ENCODE measurements at places on chromosomes 3 and 15.
A peak's percentile ranks its signal among the peaks of the same experiment; 100 is the strongest.

DNA sequence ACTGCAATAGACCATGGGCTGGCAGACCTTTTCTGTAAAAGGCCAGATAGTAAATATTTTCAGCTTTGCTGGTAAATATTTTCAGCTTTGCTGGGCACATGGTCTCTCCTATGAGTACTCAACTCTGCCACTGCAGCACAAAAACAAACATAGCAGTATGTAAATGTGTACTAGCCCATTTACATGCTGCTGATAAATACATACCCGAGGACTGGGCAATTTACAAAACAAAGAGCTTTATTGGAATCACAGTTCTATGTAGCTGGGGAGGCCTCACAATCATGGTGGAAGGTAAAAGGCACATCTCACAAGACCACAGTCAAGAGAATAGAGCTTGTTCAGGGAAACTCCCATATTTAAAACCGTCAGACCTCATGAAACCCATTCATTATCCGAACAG, 793.0 kb downstream of the EDEM1 start:
- DNase-seq: no peak

GRCh38 chr15:48592933-48593332, 52.6 kb downstream of the FBN1 start:
- no peak for DNase-seq

DNA sequence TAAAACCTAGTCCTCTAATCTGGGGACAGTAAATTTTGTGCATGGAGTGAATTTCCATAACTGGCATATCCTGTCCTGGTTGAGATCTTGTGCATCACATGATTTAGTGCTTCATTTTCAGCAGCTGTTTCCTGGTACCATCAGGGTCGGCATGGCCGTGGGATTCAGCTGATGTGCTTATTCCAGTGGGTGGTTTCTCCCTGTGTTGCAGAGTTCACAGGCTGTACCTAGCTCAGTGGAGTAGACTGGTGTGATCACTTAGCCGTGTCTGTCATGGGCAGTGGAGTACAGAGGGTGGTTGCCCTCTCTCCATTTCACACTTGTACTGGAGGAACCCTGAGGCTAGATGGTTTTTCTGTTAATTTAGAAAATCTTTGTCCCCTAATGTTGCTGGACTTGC, 228.5 kb downstream of the PTPRG start:
- no peak for DNase-seq

DNA sequence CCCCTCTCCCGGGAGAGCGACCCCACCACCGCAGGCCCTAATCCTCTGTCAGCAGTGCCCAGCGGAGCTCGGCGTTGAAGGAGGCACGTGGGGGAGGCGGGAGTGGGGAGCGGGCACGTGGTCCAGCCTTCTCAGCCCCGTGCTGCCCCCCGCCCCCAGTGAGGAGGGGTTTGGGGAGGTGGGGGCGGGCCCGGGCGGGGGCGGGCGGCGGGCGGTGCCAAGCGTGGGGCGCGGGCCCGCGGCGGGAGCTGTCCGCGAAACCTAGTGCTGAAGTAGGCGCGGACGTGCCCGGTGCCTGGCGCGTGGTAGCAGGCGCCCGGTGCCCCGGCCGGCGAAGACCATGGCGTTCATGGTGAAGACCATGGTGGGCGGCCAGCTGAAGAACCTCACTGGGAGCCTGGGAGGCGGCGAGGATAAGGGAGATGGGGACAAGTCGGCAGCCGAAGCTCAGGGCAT, at the start of gene CPLX3:
CPLX3 (plus strand) TSS at position 264 of the 456 bp plus-strand sequence; CDS start at position 341, 77 bp downstream.
- no peak for DNase-seq

GRCh38 chr15:26453914-26454313, 319.0 kb downstream of the GABRB3 start:
- DNase-seq: no peak

DNA sequence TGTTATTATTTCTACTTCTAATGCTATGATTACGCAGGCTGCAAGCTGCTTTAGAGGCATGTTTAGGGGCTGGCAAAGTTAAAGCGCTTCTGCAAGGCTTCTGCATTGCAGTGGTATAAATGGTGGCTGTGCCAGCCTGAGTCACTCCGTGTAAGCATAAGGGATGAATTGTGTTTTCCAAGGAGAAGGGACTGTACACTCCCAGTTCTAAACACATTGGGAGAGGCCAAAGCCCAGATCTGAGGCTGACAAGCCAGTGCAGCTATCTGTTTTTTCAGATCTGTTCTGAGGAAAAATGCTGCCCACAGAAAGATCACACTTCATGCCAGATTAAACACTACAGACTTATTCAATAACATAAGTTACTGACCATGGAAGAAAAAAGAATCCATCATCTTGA, 83.8 kb downstream of the PRICKLE2 start:
- DNase-seq: no peak

DNA sequence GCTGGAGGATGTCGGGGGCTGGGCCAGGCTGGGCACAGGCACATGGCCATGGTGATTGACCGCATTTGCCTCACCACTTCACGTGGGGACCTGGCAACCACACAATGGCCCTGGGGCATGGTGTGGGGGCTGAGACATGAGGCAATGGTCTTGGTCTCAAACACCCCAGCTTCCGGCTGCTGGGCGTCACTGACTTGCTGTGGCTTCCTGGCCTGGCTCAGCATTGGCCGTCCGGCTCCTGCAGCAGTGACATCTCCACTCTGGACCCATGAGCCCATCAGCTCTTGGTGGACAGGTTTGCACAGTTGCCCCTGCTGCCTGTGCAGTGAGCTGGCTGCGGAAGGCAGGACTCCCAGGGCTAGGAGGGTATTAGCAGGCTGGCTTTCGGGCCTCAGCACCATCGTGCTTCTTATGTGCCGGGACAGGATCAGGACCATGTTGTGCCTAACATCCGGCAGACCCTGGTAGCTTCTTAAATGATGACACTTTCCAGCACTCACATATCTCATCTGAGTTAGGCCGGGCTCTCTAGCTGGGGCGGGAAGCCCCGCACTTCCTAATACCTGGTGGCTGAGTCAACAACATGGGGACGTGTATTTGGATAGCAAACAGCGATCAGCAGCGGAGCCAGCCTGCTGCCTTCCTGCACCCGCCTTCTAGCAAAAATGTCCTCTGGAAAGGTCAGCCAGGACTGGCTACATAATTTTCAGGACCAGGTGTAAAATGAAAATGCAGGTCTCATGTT, 34.1 kb downstream of the ZNF710 start:
- DNase-seq: peak; percentile 39

DNA sequence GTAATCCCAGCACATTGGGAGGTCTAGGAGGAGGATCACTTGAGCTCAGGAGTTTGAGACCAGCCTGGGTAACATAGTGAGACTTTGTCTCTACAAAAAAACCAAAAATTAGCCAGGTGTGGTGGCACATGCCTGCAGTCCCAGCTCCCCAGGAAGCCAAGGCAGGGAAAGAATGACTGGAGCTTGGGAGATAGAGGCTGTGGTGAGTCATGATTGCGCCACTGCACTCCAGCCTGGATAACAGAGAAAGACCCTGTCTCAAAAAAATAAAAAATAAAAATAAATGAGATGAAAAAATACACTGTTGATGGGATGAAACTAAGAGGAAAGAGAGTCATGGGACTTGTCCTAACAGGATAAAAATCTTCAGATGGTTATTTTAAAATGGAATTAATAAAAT, 137.6 kb downstream of the IMPG2 start:
- no peak for DNase-seq

- DNase-seq: no peak
These were observed 135.4 kb downstream of the KLF13 start for GRCh38 chr15:31461911-31462480.

DNA sequence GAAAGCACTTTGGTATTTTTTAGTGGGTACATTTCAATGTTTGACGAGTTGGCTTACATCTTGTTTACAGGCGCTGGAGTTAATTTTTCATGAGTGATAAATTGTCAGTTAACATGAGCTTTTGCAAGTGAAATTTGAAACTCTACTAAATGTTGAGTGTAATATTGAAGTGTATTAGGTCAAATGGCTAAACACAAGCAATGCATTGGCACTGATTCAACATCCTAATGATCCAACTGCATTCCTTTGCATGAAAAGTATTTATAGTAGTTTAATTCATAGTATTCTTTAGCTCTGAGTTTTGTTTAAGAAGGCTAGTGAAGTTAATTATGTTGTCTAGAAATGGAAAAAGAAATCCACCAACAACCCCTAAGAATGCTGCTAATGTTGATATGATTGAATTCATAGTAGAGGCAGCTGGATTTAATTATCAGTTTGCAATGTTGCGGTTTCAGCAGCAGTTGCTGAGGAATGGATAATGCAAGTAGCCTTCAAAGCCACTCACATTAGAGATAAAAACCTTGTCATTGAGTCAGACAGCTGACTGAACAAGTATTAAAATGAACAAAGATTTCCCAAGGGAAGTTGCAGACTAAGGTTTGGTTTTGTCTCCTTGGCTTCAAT, 245.6 kb upstream of the GOLIM4 start:
- DNase-seq: no peak

DNA sequence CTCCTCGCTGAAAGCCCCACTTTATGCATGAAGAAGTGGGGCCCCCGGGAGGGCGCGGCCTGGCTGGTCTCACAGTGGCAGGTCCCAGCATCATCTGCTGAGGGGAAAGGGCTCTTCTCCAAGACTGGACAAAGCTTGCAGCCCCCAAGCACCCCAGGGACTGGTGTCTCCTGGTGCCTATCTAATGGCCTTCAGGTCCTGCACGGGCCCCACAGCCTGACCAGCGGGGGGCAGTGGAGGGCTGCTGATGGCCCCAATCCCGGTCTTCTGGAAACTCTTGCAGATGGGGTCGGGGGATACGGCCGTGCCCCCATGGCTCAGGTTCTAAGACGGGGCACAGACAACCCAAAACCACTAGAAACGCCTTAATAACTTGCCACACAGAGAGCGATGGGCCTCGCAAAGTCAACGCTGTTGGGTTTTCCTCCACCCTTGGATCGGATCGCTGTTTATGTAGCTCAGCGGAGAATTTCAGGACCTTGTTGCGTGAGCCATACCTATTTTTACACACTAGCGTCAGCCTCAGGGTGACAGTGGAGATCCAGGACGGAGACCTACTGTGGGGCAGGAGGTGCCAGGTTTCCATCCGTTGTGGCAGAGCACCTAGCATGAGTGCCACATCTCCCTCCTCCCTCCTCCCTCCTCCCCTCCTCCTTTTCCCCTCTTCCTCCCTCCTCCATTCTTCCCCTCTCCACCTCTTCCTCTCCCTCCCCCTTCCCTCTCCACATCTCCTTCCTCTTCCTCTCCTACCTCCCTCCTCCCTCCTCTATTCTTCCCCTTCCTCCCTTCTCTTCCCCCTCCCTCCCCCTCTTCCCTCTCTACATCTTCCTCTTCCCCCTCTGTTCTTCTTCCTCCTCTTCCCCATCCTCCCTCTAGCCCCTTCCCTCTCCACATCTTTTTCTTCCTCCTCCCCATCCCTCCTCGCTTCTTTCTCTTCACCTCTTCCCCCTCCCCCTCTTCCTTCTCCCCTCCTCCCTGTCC, 79.3 kb upstream of the ALDH1L1 start:
- peak; percentile 34 for DNase-seq

DNA sequence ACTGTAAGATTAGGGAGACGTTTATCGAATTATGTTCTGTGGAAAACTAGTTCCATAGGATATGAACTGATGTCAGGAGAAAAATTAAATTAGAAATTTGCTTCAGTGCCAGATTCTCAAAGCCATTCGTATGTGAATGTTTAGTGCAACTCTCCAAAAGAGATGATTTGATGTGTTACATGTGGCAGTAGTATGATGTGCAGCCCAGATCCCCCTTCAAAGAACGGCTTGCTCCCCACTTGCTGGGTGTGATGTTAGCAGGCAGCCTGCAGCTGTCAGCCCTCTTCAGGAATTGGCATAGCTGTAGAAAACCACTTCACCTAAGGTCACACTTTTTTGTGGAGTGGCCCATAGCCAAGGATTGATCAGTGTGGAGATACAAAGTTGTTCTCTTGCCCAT, 127.0 kb upstream of the CCDC54 start:
- no peak for DNase-seq

- peak; percentile 54 for DNase-seq
These were observed 4.0 kb downstream of the LAMP3 start for GRCh38 chr3:183158551-183159006.

DNA sequence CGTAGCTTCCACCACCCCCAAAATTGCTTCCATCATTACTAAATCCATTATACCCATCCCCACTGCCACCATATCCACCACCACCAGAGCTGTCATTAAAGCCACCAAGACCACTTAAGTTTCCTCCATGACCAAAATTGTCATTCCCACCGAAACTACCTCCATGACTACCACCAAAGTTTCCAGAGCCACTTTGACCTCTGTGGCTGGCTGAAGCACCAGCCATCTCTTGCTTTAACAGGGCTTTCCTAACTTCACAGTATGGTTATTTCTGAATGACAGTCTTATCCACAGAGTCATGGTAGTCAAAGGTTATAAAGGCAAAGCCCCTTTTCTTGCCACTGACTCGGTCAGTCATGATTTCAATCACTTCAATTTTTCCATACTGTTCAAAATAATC, 24.3 kb upstream of the DENND4A start:
- DNase-seq: no peak

DNA sequence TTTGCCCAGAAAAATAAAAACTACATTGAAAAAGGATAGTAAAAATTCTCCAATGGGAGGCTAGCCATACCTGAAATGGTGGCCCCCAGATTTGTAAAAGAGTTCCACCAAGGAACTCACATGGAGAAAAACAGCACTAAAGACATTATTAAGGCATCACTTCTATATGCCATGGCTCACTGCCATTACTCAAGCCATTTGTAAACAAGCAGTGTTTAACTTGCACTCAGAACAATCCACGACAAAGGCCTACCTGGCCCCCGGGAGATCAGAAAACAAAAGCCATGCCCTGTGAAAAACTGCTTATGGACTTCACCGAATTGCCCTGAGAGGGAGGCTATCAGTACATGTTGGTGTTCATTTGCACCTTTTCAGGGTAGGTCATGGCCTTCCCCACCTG, 19.6 kb downstream of the CCR8 start:
- no peak for DNase-seq

DNA sequence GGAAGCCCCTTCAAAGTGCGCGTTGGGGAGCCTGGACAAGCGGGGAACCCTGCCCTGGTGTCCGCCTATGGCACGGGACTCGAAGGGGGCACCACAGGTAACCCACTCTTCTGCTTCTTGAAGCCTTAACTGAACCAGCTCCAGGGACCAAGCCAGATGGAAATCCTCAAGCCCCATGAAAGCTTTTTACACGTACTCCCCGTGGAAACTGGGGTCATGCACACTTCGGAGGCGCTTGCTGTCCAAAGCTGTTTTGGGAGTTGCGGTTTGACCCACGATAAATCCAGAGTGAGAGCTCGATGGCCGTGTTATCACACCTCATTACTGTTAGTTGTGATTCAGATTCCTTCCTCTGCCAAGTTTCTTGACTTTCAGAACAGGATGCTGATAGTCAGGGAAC, 47.5 kb downstream of the DNASE1L3 start:
- no peak for DNase-seq

GRCh38 chr3:132228923-132229322, 88.3 kb upstream of the ACP3 start:
- no peak for DNase-seq

DNA sequence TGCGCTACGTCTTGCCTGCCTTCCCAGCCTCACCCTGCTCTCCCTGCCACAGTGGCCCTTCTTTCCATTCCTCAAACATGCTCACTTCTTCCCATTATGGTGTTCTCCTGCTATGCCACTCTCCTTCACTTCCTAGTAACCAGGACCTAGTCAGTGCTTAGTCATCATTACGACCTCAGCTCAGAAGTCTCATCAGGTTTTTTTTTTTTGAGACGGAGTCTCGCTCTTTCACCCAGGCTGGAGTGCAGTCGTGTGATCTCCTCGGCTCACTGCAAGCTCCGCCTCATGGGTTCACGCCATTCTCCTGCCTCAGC, 149.5 kb downstream of the GREM1 start:
- DNase-seq: peak; percentile 56

GRCh38 chr3:57971975-57972374, 36.2 kb upstream of the FLNB start:
- no peak for DNase-seq

Measured in HTR-8/SVneo (cell line).